ENCODE measurements at places on chromosomes 5 and 9. TPM values are rescaled to one million over a fixed set of nuclear protein-coding genes. Genes with fewer than 3 reads are reported as not detected.

- DNase-seq, result no peak
Measured at GRCh38 chr9:111969061-111969460, 72.4 kb downstream of the UGCG start.

GRCh38 chr5:5492087-5492933 lies 69.8 kb downstream of the ICE1 start:
- peak; percentile 63 for DNase-seq

DNA sequence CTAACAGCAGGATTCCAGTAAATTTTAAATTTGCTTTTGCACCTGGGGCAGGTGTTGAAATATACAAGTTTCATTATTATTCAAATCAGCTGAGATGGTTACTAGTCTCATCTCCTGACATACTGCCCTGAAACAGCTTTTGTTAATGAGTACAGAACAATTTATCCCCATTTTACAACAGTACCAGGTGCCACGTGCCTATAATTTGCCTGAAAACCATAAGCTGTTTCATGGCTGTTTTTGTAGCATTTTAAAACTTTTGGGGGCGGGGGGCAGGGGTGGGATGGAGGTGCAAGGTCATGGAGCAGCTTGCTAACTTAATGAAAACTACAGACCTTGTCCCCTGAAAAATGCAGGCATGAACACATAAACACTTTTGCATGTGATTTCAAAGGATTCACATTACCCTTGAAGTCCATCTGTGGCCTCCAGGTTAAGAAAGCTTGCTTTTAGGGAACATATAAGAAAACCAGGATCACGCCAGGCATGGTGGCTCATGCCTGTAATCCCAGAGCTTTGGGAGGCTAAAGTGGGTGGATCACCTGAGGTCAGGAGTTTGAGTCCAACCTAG lies 42.1 kb downstream of the TIMD4 start:
- no peak for DNase-seq

DNA sequence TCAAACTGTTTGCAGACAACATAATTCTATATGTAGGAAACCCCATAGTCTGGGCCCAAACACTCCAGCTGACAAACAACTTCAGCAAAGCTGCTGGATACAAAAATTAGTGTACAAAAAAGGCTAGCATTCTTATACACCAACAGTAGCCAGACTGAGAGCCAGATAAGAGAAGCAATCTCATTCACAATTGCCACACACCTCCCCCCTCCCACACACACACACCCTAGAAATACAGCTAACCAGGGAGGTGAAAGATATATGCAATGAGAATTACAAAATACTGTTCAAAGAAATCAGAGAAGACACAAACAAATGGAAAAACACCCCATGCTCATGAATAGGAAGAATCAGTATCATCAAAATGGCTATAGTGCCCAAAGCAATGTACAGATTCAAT lies 9.0 kb downstream of the MTREX start:
- DNase-seq, result no peak

Gene GARIN3
- polyA plus RNA-seq, result not detected

Gene ALDH1A1
- polyA plus RNA-seq, result 281 TPM

- DNase-seq, result no peak
Measured at GRCh38 chr5:165079389-165079788, 1574.0 kb downstream of the MAT2B start.

Gene CDH18
- 2.0 TPM for polyA plus RNA-seq

GRCh38 chr9:137294091-137294680 lies 7.9 kb downstream of the NRARP start:
- DNase-seq, result no peak

Gene OTULIN
- polyA plus RNA-seq, result 21.1 TPM

- DNase-seq, result no peak
Measured at GRCh38 chr5:134451936-134452505, 40.3 kb upstream of the CDKN2AIPNL start.

DNA sequence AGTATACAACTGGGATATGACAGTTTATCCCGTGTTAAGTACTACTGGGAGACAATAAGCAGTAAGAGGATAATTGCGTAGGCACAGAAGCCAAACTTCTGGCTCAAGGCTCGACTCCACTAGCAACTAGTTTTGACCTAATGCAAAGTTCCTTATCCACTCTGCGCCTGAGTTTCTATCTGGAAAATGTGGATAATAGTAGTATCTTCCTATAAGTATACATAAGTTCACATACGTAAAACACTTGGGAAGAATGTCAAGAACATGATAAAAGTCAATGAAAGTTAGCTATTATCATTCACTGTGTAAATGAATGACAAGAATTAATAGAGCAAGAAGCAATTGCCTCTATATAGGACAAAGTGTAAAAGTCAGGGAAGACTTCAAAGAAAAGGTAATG lies 45.7 kb downstream of the FTMT start:
- DNase-seq, result no peak

Gene IL4
- polyA plus RNA-seq, result 0.57 TPM

Gene CCL27
- polyA plus RNA-seq, result 1.1 TPM

GRCh38 chr5:136420168-136420898 lies 55.0 kb upstream of the TRPC7 start:
- DNase-seq, result no peak

Gene PCDHA4
- polyA plus RNA-seq, result 1.00 TPM

DNA sequence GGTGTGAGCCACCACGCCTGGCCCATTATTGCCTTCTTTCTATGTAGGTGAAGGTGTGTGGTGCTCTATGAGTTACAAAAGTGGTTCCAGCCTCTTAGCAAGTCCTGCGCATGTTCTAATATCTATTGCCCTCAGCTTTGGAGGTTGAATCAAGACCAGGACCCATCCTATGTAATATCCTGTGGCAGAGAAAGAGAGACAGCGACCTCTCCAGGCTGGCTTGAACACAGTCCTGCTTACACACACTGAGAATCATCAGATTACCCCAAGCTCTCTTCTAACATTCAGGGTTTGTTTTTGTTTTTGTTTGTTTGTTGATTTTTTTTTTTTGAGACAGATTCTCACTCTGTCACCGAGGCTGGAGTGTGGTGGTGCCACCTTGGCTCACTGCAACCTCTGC lies 94.7 kb upstream of the OSMR start:
- DNase-seq, result no peak

Gene ITK
- polyA plus RNA-seq, result 0.23 TPM

Gene DCP2
- polyA plus RNA-seq, result 48.8 TPM

Gene HAVCR2
- 18.2 TPM for polyA plus RNA-seq

DNA sequence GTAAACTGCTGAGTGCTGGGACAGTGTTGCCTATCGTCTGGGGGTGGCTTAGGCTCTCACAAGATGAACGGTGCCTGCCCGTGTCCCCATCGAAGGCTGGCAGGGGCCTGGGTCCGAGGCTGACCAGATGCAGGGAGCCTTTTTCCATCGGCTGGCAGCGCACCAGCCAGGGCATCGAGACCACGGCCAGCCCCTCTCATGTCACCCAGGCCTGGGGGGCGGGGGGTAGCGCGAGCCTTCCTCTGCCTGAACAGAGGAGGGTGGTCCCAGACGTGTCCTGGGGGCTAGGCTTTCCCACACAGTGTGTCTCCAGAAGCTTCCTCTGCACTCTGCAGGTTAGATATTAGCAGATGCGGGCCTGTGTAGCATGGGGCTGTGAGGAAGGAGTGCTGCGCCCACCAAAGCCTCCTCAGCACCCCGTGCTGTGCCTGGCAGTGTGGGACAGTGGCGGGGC lies 17.3 kb downstream of the FGD3 start:
- DNase-seq, result no peak

- DNase-seq, result no peak
Measured at GRCh38 chr9:97411440-97411788, 482 bp upstream of the TDRD7 start.

Gene PKD2L2
- 0.48 TPM for polyA plus RNA-seq

Data from left kidney (tissue), 8 donors.